RKO (cell line): ENCODE measurements at places on chromosomes 5 and 9.

GRCh38 chr5:171848486-171848885 lies 62.9 kb downstream of the SMIM23 start:
- DNase-seq, result no peak

- DNase-seq, result no peak
Measured at GRCh38 chr5:67792891-67793290, 422.7 kb upstream of the PIK3R1 start.

- DNase-seq, result no peak
Measured at GRCh38 chr5:154714266-154714986, 40.8 kb upstream of the LARP1 start.

DNA sequence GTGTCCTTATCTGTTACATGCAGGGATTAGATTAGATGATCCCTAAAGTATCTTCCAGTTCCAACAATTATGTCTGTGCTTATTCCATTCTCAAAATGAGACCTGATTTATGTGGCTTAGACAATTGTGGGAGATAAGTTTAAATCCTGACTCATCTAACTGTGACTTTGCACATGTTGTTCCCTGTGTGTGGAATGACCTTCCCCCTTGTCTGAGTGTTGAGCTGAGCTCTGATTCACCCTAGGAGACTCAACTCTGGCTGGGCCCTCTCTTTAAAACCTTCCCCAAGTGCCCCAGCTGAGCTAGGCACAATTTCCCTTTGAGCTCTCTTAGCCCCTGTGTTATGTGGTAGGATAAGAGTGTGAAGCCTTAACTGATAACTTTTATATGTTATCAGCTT lies 118.9 kb upstream of the ELL2 start:
- peak; percentile 75 for DNase-seq

DNA sequence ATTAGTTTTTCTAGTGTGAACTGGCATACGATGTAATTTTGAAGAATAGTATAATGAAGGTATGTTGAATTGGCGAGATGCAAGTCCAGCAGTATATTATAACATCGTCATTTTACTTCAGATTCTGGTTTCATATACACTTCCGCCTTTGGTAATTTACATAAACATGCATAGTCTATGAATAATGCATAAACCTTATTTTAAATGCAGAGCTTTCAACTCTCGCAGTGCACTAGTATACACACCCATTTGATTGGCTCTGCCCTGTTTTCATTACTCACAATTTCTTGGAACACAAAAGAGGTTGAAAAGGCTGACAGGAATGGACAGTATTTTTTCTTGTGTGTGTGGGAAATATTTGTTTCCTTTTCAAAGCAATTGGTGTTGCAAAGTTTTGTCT lies 128.9 kb upstream of the CCNH start:
- DNase-seq, result no peak

GRCh38 chr9:36328798-36329411 lies 70.7 kb upstream of the GNE start:
- peak; percentile 80 for DNase-seq

- no peak for DNase-seq
Measured at GRCh38 chr5:168885324-168886120, 306.4 kb upstream of the PANK3 start.

- DNase-seq, result no peak
Measured at GRCh38 chr5:1661831-1662558, 137.6 kb downstream of the MRPL36 start.

DNA sequence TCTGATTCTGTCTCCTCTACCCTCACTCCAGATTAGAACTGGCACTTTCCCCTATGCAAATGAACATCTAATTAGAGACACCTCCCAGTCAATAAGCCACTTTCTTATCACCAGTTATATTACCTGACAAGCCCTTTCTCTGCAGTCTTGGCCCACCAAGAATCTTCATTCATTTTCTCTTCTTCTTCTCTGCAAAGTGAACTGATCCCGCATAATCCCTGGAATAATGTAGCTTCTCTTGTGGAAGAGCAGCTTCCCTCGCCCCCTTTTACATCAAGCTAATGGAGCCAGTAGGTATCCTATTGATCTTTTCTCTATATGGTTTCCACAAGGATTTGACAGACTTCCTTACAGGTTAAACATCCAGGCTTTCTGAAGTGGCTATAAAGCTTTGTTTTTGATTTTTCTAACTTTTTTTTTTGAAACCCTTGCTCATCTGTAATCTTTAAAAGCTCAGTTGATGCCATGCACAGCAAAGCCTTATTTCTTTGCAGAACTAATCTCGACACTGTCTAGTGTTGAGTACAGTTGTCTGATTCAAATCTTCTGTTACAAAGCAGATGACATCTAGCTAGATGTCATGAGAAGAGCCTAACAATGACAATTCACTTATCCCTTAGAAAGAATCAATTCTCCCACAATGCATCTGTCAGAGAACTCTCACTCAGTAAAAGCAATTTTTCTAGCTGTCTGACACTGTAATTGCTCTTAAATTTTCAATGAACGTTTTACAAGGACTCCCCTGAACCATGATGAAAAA lies 281.4 kb downstream of the ISL1 start:
- no peak for DNase-seq

- DNase-seq, result no peak
Measured at GRCh38 chr9:125883565-125884217, 136.5 kb downstream of the PBX3 start.

- DNase-seq, result no peak
Measured at GRCh38 chr5:61536922-61537321, 204.9 kb downstream of the ZSWIM6 start.

- peak; percentile 21 for DNase-seq
Measured at GRCh38 chr5:145341842-145342241, 493.3 kb downstream of the PRELID2 start.

DNA sequence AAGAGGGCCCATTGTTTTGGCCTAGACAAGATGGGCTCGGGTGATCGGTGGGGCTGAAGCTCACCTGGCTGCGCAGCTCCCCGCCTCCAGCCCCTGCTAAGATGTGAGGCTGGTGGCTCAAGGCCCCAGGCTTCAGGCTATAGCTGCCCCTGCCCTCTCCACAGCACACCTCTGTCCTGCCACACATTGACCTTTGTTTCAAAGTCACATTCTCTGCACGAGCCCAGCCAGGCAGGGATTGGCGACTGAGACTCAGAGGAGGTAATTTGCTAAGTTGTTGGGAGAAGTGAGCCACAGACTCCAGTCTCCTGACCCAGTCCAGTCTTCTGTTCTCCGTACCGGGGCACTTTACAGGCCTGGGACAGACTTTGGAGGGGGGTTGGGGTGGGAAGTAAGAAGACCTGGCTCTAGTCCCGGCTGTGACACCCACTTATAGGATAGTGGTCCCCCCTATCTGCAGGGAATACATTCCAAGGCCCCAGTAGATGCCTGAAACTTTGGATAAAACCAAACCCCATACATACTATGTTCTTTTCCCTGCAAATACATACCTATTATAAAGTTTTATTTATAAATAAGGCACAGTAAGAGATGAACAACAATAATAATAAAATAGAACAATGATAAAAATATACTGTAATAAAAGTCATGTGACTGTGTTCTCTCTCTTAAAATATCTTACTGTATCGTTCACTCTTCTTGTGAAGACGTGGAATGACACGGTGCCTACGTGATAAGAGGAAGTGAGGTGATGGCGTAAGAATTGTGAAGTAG lies 13.3 kb downstream of the PDGFRB start:
- no peak for DNase-seq
